ENCODE measurements at places on chromosomes 7 and 10.
A peak's percentile ranks its signal among the peaks of the same experiment; 100 is the strongest.

DNA sequence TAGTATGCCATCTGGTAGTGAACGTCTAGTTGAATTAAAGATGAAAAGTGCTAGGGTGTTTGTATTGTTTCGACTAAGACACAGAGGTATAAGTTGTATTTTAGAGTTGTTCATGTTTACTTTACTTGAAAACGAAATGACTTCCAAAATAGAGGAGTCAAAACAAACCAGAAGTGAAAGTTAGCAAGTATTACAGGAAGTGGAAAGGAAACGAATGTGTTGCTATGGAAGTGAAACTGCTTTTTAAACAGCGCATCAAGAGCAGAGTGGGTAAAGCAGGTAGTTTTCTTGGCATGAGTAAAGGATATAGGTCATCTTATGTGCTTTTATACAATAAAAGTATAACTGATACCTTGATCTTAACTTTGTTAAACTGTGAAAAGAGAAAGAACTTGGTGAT, 20.0 kb upstream of the GALNTL5 start:
- no peak for DNase-seq

DNA sequence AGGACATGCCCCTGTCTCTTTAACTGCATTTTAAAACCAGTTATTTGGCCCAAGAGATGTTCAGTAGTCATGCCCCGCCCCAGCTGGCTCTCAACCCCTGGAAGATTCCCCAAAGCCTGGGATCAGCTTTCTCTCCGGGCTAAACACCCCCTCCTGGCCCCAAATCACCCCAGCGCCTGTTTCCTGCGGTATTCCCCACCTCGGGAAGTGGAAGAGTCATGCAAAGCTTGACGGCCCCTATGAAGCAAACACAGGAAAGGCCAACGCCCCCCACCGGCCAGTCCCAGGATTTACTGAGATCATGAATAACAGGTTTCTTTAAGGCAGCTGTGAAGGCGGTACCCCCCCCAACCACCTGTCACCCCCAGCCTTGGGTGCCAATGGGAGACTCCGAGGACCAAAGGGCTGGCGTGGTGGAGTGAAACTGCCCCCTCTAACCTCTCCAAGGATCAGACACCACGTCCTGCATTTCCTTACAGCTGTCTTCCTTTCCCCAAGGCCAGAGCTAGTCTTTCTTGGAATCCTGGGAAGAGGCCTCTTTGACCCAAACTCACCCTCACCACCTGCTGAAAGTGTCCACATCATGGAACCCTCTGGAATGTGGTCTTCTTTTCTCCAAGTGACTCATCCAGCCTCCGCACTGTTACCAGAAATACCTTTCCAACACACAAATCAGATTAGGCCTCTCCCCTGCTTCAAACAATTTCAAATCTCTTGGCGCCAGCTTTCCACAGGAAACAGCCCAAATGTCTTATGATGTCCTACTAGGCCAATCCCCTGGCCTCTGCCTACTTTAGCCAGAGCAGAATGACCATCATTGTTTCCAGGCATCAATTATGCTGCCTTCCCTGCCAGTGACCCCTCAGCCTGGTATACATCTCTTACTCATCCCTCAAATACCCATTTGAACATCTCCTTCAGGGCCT, 301.5 kb downstream of the ZEB1 start:
- DNase-seq = peak; percentile 18

DNA sequence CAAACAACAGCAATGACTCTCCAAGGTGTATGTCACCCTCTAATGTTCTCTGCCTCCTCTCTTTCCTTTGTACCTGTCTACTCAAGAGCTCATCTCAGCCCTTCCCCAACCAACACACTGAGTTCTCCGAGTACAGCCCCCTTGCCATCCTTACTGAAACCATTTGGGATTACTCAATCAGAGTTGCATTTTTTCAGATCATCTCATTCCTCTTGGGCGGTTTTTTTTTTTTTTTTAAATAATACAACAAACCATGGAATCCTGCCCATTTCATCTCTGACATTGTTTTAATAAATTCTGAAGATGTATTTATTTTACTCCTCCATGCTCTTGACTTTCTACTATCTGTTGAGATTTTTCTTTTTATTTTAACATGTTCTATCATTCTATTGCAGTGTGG, 4.2 kb upstream of the CREB3L2 start:
- no peak for DNase-seq

DNA sequence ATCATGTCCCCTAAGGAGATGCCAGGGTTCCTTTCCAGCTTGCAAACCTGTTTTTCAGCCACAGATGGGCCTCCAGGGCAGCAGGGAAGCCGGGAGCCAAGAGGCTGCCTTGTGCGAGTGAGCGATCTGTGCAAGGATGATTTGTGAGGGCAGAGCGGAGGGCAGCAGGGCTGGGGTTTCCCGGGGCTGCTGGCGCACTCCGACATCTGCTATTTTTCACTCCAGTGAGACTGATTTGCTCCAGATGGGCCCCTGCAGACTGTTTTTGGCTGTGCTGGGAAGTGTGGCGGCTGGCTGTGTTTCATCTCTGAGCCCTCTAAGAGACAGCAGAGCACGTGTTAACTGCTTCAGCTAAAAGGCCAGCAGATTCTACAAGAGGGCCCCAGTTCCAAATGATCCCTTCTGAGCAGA, 466.2 kb downstream of the TYW1 start:
- no peak for DNase-seq

DNA sequence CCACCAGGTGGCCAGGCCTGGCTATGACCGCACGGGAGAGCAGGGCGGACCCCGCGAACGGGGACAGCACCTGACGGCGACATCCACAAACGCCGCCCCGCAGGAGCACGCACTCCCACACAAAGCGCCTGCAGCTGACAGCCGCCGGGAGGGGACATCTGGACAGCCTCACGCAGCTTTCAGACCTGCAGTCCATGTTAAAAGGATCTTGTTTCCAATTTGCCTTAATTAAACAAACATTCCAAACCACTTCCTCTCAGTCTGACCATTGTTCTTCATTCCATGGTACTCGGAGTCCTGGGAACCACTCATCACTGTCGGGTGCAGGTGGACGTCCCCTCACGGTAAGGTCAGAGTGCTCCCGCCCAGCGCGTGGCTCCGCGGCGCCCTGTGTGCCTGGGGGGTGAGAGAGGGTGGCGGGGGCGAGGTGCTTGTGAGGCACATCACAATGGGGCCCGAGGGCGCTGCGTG, 5.9 kb upstream of the GPER1 start:
- no peak for DNase-seq

Data from HEK293T (cell line).